AG09309 (cell line): ENCODE measurements at places on chromosomes 6 and 20.

DNA sequence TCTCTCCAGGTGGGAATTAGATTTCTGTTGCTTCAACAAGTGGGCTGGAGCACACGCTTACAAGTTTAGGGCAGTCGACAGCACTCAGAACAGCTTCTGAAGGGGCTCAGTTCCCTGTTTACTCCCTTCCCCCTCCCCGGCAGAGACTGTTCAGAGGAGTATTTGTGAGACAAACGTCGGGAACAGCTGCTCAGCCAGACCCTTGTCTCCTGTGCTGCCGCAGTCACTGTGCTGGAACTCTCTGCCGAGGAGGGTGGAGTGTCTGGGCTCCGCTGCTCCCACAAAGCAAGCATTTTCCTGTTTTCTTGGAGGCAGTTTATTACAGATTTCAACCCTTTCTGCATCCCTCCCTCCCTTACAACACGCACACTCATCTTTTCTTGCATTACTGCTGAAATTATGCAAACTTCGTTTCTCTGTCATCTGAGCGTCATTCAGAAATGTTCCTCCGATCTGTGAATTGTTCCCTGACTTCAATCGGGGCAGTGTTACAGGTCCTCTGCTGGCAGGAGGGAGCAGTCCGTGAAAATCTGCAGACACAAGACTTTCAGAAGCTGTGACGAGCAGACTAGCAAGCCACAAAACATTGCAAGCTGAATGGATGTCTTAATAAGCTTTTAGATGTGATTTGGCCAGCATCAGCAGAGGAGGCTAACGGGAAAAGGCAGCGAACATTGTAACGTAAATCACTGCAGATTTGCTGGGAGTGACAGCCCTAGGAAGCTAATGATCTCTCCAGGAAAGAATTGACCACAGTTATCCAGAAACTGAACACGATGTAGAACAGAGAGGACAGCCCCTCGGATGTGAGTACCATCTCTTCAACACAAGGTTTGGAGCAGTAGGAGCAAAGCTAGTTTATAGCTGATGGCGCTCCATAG is 76.2 kb downstream of the LYRM2 start:
- no peak for DNase-seq

- no peak for DNase-seq
Observed at GRCh38 chr6:123965894-123966293, 162.2 kb downstream of the NKAIN2 start.

GRCh38 chr6:157982102-157982562 is 469 bp downstream of the SYNJ2 start:
- no peak for DNase-seq

GRCh38 chr6:157139054-157139708 is 184.1 kb downstream of the TMEM242 start:
- DNase-seq: no peak

DNA sequence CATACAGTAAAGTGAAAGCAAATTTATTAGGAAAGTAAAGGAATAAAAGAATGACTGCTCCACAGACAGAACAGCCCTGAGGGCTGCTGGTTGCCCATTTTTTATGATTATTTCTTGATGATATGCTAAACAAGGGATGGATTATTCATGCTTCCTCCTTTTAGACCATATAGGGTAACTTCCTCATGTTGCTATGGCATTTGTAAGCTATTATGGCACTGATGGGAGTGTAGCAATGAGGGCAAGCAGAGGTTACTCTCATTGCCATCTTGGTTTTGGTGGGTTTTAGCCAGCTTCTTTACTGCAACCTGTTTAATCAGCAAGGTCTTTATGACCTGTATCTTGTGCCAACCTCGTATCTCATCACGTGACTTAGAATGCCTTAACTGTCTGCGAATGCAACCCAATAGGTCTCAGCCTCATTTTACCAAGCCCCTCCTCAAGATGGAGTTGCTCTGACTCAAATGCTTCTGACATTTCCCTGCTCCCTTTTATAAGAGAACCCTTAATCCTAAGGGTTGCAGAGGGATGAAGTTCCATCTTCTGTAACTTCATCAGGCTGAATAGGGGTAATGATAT is 280.1 kb upstream of the RGS17 start:
- DNase-seq: no peak

DNA sequence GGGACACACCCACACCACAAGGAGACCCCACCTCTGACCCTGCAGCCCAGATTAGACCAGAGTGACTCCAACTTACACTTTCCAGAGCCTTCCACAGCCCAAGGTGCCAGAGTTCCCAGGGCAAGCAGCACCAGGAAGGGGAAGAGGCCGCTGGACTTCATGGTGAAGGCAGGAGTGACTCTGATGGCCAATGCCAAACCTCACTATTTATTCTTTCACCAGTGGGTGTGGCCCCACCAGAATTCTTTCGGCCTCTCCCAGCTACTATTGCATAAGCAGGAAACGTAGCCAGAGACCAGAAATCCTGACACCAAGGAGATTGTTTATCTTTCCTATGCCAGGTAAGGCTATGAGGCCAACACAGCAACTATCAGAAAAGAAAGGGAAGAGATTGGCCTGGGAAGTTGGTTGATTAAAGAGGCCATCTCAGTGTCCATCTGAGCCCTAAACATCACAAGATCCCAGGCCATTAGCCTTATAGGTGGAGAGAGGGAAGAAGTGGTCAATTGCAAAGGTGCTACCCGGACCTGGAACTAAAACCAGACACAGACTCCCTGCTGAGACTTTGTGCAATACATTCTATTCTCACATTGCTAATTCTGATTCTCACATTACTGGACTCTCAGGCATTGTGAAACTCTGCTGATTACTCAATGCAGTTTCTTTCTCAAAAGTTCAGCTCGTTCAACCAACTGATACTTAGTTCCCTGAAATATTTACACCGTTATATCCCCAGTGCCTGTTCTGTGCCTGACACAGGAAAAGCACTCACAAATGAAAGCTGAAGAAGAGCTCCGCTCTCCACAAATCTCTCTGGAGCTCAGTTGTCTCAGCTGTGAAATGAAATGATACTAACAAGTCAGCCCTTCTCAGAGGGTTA is at the start of gene SLPI:
Gene SLPI, minus strand, starts transcription at position 182 of the 880 bp plus-strand sequence. Its CDS starts 21 bp downstream, at position 161.
- peak; percentile 25 for DNase-seq
